Liver (tissue), 10 donors: ENCODE measurements at places on chromosomes 5 and 9. TPM values are rescaled to one million over a fixed set of nuclear protein-coding genes. Genes with fewer than 3 reads are reported as not detected.

SNX2 gene
- 25.5 TPM for polyA plus RNA-seq

FIBCD1 gene
- not detected for polyA plus RNA-seq

DNA sequence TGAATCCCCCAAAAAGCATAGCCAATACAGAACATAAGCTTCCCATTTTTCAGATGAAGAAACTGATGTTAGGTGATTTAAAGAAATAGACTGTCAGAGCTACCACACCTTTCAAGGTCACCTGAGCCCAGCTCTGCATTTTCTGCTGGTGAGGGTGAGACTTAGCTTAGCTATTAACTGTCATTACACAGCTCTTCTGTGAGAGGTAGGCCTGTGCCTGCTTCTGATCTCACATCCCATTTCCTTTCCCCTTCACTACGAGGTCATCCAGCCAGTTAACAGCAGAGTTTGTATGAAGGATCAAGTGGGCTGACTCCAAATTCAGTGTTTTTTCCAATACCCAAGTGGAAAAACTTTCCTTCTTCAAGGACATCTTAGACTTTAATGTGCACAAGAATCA is 528.6 kb upstream of the CLINT1 start:
- no peak for DNase-seq

DNA sequence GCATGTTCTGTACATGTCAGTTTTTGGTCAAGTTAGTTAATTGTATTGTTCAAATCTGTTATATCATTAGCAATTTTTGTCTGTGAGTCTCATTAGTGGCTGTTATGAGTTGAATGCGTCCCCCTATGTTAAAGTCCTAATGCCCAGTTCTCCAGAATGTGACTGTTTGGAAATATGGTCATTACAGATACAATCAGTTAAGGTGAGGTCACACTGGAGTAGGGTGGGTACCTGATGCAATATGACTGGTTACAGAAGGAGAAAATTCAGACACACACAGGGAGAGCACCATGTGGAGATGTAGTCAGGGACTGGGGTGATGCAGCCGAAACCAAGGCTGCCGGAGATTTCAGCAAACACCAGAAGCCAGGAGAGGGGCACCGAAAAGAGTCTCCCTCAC is 15.1 kb downstream of the NMRK1 start:
- DNase-seq, result no peak

DNA sequence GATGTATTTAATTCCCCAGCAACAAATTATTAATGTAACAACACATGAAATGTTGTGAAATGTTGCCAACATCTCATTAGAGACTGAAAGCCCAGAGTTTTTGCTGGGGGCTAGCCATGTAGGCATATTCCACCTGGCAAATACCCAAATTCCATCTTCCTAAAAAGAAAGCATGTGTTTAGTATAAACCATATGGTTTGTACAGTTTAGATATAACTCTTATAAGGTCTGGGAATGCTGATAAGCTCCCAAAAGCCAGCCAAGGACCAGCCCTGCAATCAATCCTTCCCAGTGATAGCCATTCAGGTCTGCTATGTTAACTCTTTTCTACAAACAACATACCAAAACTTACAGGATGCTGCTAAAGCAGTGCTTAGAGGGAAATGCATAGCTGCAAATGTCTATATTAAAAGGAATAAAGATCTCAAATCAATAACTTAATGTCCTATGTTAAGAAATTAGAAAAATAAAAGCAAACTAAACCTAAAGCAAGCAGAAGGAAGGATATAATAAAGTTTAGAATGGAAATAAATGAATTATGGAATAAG is 158.9 kb downstream of the AUH start:
- DNase-seq, result no peak

- no peak for DNase-seq
Measured at GRCh38 chr9:32776201-32776600, 7.1 kb upstream of the TMEM215 start.

DNA sequence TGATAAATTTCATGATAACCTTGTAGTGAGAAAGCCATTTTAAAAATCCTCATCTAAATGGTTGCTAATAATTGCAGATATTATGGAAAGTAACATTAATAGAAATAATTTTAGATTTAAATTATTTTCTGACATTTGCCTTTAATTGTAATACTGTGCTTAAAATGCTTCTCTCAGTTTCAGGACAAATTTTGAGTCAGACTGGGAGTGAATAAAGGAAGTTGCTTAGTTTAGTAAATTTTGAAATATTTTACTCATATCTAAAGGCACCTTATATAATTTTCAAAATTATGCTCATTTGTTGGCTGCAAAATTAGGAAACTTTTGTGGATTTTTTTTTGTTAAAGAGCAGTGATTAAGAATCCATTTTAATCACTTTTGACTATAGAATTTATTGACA is 93.8 kb downstream of the CSNK1G3 start:
- DNase-seq, result no peak

DNA sequence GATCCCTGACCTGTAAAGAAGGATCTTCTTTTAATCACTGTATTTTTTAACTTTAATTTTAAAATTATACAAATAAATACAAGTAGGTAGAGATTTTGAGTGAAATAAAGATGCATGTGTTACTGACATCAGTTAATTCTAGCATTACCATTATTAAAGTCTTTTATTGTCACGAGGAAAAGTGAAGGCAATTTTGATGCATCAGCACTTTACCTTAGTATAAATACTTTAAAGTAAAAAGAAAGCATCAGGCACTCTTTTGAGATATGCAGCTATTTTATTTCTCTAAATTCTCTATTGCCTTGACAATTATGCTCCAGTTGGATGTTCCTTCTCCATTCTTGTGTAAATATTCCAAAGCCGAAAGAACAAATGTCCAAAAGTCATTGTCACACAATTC is 4.6 kb downstream of the HTR1A start:
- no peak for DNase-seq

- no peak for DNase-seq
Measured at GRCh38 chr5:14386884-14387624, 194.5 kb upstream of the OTULINL start.

GRCh38 chr5:33995865-33996264 is 11.4 kb upstream of the SLC45A2 start:
- no peak for DNase-seq
